ENCODE measurements at places on chromosomes 1 and 21.
A peak's percentile ranks its signal among the peaks of the same experiment; 100 is the strongest.

GRCh38 chr1:8457760-8458381, 140.0 kb downstream of the SLC45A1 start:
- DNase-seq: no peak

- no peak for DNase-seq
These were observed 13.2 kb upstream of the MTMR11 start for GRCh38 chr1:149949911-149950310.

GRCh38 chr1:8727809-8728213, 89.6 kb downstream of the RERE start:
- no peak for DNase-seq

DNA sequence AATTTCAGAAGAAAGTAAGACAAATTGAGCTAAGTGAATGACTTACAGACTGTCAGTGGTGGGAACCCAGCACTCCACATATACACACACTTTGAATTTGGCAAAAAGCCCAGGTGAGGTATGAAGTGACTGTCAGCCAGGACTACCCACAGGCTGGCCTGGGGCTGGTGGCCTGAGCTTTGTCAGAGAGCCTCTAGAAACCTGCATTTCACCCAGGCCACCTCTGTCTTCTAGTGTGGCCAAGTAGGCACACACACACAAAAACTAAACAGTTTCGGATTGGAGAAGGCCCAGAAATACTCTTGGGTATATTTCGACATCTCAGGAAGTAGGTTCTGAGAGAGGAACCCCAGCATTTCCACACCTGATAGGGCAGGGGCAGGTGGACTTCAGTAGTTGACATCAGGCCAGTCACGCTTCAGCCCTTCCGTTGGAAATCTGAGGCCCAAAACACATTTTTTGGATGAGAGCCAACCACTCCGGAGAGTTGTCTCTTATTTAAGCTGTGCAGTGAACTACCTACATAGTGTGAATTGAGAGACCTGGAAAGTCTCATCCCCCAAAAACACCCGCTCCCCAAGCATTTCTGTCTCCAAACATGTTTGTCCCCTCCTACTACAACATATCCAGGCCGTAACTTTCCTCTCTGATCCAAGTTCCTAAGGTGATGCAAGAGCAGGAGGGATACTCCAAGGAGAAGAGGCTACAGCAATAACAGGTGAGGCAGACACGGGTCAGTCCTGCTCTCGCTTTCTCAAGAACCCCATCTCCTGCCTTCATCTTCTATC, 167.2 kb upstream of the PROX1 start:
- no peak for DNase-seq

DNA sequence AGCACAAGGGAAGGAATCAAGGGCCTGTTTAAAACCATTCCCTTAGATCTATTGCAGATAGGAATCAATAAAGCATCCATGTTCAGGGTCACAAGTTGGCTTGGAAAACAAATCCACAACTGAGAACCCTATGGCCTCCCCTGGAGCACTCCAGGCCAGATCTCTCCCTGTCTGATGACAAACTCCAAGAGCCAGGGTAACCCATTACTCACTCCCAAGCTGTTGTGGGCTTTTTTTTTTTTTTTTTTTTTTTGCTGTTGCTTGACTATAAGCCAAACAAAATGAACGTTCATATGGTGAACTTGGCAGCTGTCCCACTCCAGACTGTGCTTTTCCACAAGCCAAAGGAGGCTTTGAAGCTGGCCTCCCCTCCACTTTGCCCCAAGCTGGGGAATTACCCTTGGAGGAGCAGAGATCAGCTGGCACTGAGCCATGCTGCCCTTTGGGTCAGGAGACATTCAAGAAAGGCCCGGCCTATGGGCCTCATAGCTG, 35.7 kb upstream of the VAV3 start:
- DNase-seq: no peak

GRCh38 chr1:92459871-92460320, 26.8 kb downstream of the GFI1 start:
- no peak for DNase-seq

DNA sequence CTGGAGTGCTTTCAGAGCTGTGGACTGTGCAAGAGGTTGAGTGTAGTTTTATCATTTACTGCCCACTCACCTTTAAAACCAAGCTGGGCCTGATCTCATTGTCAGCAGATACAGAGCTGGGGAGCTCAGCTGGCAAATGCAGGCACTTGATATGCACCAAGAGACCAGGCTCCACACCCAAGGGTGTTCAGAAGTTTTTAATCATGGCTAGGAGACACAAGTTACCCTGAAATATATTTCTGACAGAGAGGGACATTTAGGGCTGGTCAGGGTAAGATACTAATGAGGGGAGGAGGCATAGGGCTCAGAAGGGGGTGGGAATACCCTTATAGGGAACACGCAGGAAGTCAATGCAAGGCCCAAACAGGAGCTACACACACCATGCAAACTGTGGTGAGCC, 153.7 kb downstream of the ELAVL4 start:
- DNase-seq: peak; percentile 21

- DNase-seq: no peak
These were observed 4.7 kb downstream of the TMEM54 start for GRCh38 chr1:32896451-32896850.

DNA sequence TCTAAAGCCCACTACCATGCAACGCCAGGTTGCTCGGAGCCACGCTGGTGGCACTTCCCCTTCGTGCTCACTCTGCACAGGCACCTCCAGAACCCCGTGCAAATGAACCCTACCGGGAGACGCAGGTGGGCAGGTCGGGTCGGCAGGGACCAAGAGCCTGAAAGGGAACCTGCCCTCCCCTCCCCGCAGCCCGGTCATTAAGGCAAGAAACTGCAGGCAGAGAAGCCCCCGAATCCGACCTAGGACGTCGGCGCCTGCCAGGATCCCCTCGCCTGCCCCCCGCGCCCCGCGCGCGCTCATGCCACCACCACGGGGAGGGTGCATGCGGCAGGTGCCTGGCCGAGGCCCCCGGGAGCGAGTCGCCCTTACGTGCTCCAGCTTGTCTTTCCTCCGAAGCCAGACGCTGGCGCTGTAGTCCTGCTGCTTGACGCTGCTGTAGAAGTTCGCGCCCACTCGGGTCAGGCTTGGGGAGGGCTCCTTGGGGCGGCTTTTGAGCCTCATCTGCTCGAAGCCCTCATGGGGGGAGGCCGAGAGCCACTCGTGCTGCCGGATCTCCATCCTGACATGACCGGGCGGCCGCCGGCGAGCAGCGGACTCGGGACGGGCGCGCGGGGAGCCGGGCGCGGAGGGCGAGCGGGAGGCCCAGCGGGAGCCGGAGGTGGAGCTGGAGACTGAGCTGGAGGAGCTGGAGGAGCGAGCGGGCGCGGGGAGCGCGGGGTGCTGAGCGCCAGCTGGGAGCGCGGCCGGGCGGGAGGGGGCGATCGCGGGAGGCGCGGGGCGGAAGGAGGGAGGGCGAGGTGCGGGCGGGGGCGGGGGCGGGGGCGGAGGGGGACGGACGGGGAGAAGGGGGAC, 552 bp downstream of the PLD5 start:
- DNase-seq: peak; percentile 91

DNA sequence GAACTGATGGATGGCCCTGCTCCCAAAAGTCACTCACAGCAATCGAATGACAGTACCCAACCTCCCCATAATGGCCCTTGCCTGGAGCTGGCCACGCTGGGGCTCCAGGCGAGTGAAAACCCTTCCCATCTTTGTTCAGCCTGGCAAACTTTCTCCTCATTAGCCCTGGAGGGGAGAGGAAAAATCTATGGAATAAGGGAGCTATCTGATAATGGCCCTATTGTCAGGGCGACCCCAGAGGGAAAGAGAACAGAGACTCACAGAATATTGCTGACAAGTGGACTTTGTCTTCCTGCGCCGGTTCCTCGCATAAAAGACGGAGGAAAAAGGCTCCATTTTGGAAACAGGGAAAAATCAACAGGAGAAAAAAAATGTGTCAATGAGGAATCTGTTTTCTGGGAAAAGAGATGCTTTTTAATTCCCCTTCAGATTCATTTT, 13.0 kb upstream of the ARHGEF16 start:
- no peak for DNase-seq

DNA sequence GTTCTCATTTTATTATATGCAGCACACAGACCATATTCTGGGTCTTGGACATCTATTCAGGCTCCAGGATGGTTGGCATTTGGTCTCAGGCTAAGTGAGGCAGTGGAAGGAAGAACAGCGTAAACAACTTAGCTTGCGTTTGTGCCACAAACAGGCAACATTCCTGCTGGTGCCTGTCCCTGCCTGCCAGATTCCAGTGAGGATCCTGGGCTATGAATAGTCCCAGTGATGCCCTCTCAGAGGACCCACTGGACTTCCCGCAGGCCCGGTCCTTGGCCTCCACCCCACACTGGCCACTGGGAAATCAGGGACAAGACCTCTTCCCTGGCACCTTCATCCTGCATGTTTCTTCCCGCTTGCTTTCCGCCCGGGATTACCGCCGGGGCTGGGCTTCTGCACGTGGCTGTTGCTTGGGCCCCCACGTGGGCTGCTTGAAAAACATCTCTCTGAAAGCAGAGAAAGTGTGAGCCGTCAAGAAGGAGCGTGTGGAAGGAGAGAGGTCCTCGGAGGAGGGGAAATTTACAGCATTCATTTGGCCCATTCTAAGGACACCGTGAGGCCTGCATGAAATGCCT, 145.1 kb upstream of the WNT4 start:
- peak; percentile 59 for DNase-seq

DNA sequence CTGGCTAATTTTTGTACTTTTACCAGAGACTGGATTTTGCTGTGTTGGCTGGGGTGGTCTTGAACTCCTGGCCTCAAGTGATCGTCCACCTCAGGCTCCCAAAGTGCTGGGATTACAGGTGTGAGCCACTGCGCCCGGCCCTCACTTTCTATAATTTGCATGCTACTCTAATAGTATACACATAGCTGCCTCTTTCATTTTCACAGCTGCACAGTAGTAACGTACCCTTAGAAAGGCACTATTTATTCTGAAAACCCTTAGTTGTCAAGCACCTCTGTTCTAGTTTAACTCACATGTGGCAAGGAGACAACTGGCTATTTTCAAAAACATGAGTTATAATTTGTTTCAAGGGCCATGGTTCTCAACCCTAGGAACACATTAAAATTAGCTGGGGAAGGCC, 17.2 kb downstream of the TPM3 start:
- no peak for DNase-seq

DNA sequence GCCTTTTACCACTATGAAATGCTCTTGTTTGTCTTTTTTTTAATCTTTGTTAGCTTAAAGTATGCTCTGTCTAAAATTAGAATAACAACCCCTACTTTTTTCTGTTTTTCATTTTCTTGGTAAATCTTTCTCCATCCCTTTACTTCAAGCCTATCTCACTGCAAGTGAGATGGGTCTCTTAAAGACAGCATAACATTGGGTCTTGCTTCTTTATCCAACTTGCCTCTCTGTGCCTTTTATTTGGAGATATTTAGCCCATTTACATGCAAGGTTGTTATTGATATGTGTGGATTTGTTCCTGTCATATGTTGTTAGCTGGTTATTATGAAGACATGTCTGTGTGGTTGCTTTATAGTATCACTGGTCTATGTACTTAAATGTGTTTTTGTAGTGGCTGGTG, 41.3 kb upstream of the SSX2IP start:
- DNase-seq: no peak

- DNase-seq: no peak
These were observed 315.4 kb downstream of the SPATA17 start for GRCh38 chr1:217946511-217946910.

- DNase-seq: no peak
These were observed 156.7 kb upstream of the NEGR1 start for GRCh38 chr1:72439036-72439435.

DNA sequence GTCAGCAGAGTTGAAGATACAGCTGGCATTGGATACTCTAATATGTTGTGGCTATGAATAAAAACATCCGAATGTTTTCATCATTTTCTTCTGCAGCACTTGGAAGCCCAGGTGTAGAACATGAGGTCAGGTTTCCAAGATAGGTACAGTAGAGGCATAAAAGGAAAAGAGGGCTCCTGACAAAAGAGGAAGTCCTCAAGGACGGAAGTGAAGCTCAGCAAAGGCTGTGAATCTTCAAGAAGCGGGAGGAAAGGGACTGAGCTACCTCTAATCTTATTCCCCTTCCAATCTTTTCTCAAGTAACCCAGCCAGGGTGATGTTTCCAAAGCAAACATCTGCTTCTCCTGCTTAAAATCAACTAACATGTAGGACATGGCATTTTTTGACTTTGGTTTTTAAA, 4.4 kb upstream of the PIK3C2B start:
- no peak for DNase-seq

DNA sequence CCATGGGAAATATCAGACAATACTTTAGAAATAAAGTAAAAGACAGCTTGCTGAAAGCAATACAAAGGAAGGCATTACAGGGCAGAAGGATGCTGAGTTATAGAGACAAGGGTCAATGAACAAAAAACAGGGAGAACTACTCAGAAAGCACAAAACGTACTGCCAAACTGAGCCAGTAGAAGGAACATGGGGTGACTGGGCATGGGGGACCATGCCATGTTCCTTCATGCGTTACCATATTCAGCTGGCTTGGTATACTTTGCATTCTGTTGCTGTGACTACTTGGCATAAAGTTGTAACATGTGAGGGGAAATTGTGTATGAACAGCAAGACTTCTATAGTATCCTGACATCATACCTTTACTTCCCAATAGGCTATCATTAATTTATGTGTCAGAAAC, 358.6 kb upstream of the LYPLAL1 start:
- no peak for DNase-seq

- DNase-seq: no peak
These were observed 9.9 kb upstream of the TSNAX start for GRCh38 chr1:231518485-231519034.

DNA sequence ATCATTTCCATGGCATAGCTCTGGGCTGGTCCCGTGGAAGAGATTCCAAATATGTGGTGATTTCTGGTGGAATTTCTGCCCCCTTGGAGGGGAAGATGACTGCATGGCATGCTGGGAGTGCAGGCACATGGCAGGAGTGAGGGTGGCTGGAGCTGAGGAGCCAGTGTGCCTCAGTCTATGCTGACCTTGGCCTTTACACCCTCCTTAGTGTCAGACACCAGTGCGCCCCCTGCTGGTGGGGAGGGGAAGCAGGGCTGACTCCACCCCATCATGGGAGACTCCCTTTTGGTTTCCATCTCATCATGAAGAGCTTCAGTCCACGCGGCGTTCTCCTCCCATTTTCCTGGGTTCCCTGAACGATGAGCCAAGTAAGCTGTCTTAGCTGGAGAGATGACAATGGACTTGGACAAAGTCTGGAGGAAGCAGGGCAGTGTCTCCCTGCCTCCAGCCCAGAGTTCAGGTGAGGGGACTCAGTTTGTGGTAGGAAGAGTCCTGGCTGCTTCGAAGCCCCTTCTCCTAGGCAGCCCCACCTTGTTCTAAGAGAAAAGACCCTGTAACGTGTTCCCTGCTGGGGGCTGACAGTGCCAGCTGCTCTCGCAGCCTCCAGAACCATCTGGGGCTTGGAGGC, 10.3 kb downstream of the ALX3 start:
- DNase-seq: peak; percentile 90

GRCh38 chr1:71307451-71307850, 226.6 kb upstream of the ZRANB2 start:
- no peak for DNase-seq

DNA sequence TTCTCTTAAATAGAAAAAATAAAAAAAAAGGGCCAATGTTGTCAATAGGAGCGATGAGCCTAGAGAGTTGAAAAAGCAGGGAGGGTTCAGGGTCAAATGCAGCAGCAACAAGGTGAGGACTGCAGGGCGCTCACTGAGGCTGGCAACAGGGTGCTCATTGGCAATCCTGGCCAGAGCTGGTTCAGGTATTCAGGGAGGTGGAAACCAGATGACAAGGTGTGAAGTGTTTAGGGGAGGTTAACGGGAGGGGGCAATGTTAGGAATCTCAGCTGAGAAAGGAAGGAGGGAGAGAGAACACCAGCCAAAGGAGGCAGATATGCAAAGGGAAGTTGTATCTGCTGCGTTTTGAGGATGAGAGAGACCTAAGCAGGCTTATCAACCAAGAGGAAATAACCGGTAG, 129.8 kb upstream of the DAB1 start:
- peak; percentile 88 for DNase-seq
